ENCODE measurements at places on chromosomes 1 and 21. TPM values are rescaled to one million over a fixed set of nuclear protein-coding genes. Genes with fewer than 3 reads are reported as not detected.

Gene ARPC5
- total RNA-seq: 240 TPM

Gene RALGPS2
- 13.3 TPM for total RNA-seq

Gene DISP3
- total RNA-seq: 0.09 TPM

Gene ZSWIM5
- total RNA-seq: 0.32 TPM

Gene PLXNA2
- 69.7 TPM for total RNA-seq

Gene HOOK1
- total RNA-seq: 23.3 TPM

Gene KLF17
- not detected for total RNA-seq

Gene TDRD5
- 0.12 TPM for total RNA-seq

Gene TMEM82
- not detected for total RNA-seq

Gene TMEM125
- total RNA-seq: 3.8 TPM

Gene SYTL1
- total RNA-seq: 64.8 TPM

Gene PCP4L1
- not detected for total RNA-seq

Gene AMY1C
- total RNA-seq: not detected

Gene EFCAB7
- total RNA-seq: 7.9 TPM

Gene OR2L3
- total RNA-seq: not detected

Gene GJA9
- not detected for total RNA-seq

Gene CGN
- 0.32 TPM for total RNA-seq

Gene GABPA
- 16.3 TPM for total RNA-seq

All from MCF 10A (cell line).